ENCODE measurements at places on chromosomes 4 and X.

GRCh38 chr4:102298716-102299115 is 46.6 kb downstream of the SLC39A8 start:
- DNase-seq = no peak

DNA sequence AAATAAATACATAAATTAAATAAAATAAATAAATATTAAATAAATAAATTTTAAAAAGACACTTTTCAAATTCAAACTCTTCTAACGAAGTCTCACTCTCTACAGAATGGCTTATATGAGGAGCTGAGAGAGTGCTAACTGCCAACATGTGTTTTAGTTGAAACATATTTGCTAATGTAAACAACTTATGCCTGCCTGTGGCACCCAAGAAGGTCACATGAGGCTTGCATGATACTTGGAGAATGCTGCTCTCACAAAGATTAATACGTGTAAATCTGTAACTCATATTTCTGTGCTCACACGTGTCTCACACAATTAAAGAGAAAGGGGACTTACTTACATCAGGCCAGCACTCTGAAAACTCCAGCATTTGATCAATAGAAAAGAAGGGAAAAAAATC is 43.2 kb upstream of the PITX2 start:
- DNase-seq = no peak

DNA sequence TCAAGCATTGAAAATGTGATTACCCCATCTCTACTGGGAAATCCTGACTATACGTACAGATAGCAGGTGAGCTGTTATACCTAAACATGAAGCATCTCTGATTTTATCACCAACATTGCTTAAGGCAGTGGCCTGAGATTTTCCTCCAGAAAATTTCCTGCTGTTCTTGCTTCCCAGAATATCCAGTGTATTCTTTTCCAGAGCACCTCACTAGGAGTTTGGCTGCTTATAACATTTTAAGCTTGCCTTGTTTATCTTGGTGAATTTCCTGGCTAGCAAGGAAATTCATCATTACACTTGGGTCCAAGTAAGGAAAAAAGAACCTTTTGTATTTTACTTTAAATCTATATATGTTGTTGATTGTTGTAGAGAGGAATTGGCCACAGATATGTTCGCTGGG is 73.0 kb upstream of the CLCN4 start:
- no peak for DNase-seq

DNA sequence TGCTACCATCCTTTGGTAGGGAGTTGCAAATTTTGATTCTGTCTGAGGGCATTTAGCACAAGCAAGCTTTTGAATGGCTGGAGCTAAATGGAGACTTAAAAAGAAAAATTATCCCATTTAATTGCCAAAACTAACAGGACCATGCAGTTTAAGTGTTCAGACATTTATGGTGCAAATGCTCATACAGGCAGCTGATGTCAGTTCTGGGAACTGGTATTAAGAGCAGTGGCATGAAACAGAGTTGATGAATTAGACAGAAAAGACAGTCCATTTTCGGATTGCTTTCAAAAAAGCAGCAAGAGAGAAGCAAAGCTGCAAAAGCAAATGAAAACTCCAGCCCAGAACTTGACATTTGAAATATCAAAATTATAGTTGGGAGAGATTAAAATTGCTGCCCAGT is 1.3 kb downstream of the SCRG1 start:
- no peak for DNase-seq

GRCh38 chrX:30615229-30615628 is 37.7 kb upstream of the TASL start:
- no peak for DNase-seq

DNA sequence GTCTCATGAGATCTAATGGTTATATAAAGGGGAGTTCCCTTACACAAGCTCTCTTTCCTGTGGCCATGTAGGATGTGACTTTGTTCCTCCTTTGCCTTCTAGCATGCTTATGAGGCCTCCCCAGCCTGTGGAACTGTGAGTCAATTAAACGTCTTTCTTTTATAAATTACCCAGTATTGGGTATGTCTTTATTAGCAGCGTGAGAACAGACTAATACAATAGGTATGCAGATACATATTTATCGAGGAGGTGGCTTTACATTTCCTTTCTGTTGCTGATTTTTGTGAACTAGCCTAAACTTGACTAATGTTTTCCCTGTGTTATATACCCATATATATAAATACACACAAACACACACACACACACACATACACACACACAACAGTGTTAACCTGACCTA is 80.2 kb downstream of the VCX2 start:
- DNase-seq = no peak

- no peak for DNase-seq
These were observed 48.3 kb downstream of the TLR10 start for GRCh38 chr4:38734446-38734845.

DNA sequence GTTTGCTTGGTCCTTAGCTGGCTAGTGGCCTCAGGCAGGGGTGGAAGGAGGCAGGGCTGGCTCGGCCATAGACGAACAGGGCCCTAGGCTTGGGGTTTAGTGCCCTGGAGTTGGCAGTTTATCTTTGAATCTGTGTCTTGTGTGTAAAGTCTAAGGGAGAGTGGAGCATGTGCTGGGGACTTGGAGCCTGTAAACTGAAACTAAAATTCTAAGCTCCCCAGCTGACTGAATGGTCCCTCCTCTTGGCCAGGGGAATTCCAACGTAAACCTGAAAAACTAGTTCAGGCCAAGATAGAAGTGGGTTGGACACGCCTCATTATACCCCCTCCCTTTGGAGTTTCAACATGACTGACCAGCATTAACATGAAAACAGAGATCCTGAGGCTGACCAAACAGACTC is 46.1 kb upstream of the GPR78 start:
- DNase-seq = no peak

DNA sequence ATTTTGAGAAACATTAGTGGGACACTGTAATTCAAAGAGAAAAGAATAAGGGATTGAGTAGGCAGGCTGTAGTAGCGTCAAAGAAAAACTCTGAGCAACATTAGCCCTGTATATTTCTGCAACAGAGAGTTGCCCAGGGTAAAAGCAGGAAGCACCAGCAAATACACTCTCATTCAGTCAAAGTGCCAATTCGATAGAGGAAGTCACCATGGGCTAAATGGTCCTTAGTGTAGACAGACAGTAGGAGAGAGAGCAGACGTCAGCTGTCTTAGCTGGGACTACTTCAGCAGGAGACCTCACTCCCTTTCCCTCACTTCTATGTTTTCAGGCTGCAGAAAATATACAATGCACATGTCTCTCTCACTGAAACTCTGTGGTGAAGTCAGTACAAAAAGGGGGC is 2073.8 kb upstream of the TENM3 start:
- DNase-seq = no peak

DNA sequence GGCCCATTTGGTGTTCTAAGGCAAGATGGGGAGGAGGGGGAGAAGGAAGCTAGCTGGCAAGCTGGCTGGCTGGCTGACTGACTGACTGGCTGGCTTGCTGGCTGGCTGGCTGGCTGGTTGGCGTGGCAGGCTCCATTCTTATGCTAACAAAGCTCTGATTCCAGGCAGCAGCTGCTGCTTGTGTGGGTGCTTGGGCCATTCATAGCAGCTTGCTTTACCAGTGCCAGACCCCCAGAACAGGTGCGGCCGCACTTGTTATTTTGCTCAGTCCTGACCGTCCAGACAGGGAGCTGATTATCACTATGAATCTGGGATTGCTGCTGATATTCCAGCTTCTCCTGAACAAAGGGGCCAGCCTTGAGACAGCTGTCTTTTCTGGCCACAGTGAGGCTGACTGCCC is 131.2 kb upstream of the PAK3 start:
- no peak for DNase-seq

GRCh38 chr4:152605641-152606335 is 69.9 kb upstream of the FBXW7 start:
- no peak for DNase-seq

DNA sequence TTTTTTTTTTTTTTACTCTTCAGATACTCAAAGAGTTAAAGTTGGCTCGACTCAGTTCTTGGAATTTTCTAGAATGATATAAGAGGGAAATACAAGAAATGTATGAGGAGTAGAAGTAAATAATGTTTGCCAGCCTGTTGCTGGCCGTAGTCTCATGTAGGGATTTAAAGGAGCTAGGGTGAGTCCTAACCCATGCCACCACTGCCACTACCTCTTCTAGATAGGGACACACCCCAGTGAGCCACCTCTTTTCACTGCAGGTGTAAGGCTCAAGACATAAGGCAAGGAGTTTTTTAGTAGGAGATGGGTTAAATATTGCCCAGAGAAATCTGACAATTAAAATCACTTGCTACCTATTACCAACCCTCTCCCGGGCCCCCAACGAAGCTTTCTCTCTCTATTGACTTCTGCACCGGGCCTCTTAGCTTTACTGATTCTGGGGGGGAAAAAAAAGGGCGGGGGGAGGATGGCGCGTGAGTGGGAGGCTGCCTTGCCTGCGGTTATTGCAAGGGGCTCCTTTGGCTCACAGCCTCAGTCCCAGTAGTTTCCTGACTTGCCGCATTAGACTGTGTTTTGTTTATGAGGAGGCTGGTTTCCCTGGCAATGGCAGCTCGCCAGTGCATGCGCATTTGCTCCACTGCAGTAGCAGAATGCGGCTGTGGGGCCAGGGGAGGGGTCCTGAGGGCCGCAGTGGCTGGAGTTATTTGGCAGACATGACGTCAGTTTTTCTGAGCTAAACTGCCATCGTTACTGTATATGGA is 3.0 kb downstream of the LINC00632 start:
- no peak for DNase-seq

DNA sequence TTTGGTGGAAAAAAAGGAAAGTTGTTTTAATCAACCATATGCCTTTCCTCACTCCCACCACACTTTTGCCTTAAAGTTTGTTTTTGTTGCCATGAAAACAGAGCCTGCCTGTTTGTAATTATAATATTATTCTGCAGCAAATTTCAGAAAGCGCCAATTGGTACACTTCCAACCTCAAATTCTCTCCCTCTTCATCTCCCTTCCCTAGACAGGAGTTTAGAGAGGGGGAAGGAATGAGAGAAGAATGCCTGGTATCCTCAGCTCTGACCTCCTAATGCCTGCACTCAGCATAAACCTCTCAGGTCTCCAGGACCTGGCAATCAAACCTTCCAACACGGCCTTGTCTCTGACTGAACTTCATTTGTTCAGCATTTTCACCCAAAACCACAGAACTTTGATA is 138.4 kb upstream of the HCCS start:
- DNase-seq = no peak

GRCh38 chr4:122728856-122729255 is 3.6 kb upstream of the BBS12 start:
- no peak for DNase-seq
